ENCODE measurements at places on chromosomes 16 and 17.

DNA sequence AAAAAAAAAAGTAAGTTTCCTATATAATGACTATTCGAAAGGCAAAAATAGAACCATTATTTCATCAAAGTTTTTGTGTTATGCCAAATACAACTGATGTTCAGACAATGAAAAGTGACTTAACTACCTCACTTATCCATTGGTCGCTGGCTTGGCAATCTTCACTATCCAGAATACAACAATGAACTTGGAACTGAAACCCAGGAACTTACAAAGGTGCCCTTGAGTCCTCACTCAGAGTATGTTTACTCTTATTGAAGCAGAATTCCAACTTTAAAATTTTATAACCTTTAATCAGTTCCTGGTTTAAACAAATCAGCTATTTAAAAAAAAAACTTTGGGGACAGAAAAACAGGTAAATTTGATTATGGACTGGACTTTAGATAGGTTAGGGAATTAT, 34.1 kb downstream of the HELZ start:
- no peak for DNase-seq

GRCh38 chr17:78324391-78325075, 35.3 kb downstream of the SOCS3 start:
- peak; percentile 78 for DNase-seq

GRCh38 chr17:59423903-59424302, 92.4 kb downstream of the YPEL2 start:
- no peak for DNase-seq

GRCh38 chr16:31071861-31072260, 2.2 kb downstream of the ZNF668 start:
- no peak for DNase-seq

GRCh38 chr17:73043686-73044581, 48.6 kb downstream of the SLC39A11 start:
- DNase-seq, result no peak

DNA sequence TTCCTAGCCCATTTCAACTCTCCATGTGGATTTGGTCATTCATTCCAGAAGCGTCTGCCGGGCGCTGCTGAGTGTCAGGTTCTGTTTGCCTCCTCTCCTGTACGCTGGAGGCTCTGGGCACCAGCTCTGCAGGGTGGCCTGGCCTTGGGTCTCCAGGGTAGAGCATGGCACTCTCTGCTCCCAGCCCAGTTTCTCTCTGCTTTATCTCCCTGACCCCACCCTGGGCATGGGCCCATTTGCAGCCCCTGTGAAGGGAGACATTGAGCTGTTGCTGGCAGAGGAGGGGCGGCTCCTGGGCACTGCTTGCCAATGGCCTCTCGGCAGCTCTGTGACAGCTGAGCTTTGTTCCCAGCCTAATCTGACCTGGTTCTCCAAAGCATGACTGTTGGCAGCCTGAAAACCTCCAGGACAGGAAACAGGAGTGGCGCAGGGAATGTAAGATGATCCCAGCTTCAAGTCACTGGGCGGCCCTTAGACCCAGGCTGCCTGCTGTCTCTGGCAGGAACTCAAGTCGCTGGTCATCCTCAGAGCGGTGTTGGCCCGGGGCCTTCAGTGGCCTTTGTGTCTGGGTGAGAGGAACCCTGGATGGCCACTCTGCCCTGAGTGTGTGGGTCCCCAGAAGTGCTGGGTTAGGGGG, 146.8 kb downstream of the SEC14L1 start:
- no peak for DNase-seq

DNA sequence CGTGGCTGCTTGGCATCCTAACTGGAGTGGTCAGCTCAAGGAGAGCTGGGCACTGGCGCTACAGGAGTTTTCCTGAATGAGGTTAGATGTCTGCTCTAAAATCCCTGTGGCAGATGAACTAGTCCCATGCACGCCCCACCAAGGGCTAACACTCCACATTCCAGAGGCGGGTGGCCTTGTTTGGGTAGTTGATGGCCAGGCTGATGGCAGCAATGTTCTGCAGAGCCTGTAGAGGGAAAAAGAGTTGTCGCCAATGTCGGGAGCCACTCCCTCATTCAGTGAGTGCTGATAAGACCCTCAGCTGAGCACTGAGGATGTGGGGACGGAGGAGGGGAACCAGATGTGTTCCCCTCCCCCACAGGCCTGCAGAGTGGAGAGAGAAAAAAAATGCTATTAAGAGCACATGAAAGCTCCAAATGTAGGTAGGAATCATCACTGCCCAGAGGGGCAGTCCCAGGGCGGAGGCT, 42.5 kb upstream of the ATP2A3 start:
- no peak for DNase-seq

DNA sequence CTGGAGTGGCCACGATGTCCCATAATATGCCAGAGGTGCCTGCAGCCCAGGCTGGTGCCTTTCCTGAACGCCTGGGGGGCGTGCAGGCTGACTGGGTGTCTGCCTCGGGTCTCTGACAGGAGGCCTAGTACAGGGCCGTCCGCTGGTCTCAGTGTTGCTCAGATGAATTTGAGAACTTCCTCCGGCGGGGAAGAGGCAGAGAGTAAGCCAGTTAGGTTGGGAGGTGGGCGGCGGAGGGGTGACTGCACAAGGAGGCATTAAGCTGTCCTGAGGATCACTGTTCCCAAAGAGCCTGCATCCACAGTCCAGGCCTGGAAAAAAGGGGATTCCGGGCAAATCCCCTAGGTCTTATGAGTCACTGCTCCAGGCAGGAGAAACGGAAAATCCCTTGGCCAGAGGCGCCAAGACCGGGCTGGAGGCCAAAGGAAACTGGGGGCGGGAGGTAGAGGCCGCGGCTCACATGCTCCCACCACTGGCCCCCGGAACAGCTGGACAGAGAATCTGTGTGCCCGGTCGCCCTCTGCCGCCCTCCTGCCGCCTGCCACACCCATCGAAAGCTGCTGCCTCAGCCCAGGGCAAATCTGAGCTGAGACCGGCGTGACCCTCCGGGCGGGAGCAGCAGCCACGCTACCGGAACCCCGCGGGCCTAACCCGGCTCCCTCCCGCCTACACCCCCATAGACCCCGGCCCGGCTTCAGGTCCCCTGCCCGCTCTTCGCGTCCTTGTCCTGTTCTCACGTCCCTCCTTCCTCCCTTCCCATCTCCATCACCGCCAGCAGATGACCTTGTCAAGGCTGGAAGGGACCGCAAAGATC, 1.2 kb downstream of the TRIM47 start:
- no peak for DNase-seq

GRCh38 chr17:70813355-70813930, 644.1 kb downstream of the KCNJ2 start:
- DNase-seq, result no peak

- DNase-seq, result no peak
Measured at GRCh38 chr17:78999947-79000395, 9.6 kb downstream of the CANT1 start.

- DNase-seq, result no peak
Measured at GRCh38 chr16:50712560-50712898, 19.1 kb downstream of the NOD2 start.

- DNase-seq, result no peak
Measured at GRCh38 chr17:75737133-75737962, 16.1 kb downstream of the ITGB4 start.

DNA sequence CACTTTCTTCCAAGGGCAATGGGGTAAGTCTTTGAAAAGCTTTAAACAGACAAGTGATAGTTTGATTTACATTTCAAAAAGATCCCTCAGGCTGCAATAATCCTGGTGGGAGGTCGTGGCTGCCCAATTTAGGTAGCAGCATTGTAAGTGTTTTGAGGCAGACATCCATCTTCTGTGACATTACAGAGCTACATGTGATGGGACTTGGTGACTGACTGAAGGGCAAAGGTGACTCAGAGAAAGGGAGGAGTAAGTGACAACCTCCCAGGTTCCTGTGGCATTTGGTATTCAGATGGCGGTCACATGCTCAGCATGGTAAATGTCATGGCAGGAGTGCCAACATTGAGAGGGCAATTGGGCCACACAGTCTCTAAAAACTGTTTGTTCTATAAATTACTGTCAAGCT, 26.5 kb downstream of the STAT3 start:
- peak; percentile 34 for DNase-seq

- DNase-seq, result no peak
Measured at GRCh38 chr17:81365601-81366585, 29.4 kb upstream of the BAHCC1 start.

GRCh38 chr17:17141279-17141678, 64.9 kb downstream of the PLD6 start:
- DNase-seq, result no peak

GRCh38 chr17:46078675-46079074, 79.6 kb downstream of the STH start:
- DNase-seq, result no peak

DNA sequence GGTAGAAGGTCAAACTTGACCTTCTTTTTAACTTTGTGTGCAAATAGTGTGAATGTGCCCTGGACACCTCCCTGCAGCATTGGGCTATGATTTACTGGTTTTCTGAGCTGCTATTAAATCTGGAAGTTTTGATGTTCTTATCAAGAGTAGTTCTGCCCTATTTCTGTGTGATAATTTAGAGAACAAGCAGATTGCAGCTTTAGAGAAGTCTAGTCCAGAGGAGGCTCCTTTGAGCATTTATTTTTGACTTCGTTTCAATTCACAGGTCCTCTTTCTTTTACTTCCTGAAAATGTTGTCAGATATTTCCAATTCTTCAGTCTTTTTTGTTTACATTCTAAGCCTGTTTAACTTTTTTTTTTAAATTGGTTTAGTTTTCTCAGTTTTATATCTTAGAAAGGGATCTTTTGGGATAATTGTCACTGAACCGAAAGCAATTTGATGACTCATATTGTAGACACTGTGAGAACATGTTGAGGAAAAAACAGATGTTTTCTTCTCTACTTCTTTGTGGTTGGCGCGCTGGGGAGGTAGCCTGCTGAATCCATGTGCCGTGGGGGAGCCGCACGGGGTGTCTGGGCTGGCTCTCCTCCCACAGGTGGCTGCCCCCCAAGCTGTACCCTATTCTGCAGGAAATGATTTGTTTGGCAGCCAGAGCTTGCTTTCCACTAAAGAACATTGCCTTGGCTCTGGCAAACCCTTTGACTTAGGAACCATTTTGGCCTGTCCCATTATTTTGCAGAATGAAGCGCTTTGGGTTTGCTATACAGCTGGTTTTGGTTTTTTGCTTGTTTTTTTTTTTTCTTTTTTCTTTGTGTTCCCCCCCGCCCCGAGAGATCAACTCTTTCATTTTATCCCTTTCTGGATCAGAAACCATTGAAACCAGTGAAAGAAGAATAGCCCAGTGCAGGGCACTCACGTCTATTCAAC, 53.4 kb downstream of the MFSD11 start:
- DNase-seq, result peak; percentile 2

- DNase-seq, result no peak
Measured at GRCh38 chr16:73171380-73171779, 123.5 kb upstream of the ZFHX3 start.

DNA sequence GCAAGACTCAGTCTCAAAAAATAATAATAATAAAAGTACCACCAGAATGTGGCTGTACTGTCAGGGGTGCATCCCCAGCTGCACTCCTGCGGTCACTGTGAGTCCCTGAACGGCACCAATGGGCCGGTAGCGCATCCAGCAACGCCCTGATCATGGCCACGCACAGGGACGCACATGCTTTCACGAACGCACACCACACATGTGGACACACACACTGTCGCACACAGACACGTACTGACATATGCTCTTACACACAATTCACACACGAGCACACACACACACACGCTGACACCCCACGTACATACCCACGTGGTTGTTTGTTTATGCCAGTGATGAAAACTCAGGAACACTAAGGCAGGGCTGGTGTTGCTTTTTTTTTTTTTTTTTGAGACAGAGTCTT, 21.8 kb downstream of the DOC2B start:
- DNase-seq, result no peak

DNA sequence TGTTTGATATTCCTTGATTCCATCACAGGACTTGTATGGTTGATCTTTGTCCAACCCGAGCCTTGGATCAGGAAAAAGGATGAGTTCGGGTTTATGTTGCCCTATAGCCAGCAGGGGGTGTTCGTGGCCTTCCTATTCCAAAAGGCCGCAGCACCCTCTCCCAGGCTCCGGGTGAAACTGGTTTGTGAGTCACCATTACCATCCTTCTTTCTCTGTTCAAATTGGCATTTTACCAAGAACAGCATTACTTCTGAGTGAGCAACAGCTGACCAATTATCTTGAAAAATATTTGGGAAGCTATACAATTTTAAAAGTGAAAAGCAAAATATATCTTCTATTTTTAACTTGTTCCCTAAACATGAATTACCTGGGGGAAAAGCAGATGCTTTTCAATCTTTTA, 24.3 kb upstream of the KRT20 start:
- DNase-seq, result peak; percentile 72

DNA sequence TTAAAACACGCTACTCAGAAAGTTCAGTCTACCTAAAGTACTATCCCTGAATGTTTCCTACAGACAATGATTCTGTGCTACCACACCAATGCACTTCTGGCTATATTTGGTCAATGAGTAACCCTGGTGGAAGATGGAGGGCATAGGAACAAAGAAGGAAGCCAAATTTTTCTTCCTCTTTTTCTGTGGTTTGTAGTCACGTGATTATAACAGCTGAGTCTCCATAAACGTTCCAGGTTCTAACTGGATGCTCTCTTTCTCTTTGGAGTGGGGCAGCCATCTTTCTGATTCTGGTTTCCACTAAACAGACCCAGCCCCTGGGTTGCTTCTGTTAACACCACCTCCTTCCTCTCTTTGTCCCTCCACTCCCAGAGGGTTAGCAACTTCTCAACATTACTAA, 274.9 kb downstream of the CDH11 start:
- DNase-seq, result no peak

- DNase-seq, result no peak
Measured at GRCh38 chr16:16121185-16121727, 102.0 kb downstream of the ABCC6 start.

DNA sequence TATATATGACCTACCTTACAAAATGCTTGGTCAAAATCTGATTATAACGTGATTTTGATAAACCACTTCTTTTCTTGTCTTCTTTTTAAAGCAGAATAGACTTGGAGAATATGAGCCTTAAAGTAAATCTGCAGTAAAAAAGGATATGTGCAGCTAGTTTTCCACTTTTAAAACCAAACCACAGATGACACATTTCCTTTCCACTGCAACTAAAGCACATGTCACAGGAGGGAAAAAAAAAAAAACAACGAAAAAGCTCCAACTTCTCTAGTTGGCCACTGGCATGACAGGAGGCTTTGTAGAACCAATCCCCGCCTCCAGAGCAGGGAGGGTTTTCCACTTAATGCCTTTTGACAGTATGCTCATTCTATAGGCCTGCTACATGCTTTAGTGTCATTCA, at the start of gene EVI2A:
Gene EVI2A, minus strand, starts transcription at position 142 of the 400 bp plus-strand sequence. CDS start 2,609 bp downstream, outside the sequence.
- peak; percentile 88 for DNase-seq

DNA sequence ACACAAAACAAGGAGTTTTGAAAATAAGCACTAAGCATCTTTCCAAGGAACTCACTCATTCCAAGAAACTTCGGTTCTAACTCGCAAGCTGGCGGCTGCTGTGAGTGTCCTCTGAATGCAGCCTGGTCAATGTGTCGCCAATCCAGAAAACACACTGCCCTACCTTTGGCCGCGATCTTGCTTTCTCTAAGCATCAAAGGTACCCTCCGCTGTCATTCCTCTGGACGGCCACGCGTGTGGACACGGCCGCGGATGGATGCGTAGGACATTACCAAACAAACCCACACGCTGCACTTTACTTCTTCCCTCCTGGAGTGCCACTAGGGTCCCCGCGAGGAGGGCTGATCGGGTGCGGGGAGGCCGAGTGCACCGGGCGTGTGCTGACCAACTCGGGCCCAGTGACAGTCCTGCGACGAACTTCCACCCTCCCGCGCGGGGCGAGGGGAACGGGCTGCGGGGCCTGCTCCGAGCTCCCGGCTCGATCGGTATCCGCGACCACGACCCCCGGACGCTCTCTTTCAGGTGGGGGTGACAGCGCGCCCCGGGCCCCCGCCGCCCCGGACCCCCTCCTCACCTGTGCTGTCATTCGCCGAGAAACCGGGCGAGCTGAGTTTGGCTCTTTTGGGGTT, 1.1 kb downstream of the CREBBP start:
- peak; percentile 10 for DNase-seq

GRCh38 chr16:57800200-57801097, 1.8 kb downstream of the KIFC3 start:
- no peak for DNase-seq
